Adrenal gland (tissue), 19 donors: ENCODE measurements at places on chromosomes 16 and 17.
A peak's percentile ranks its signal among the peaks of the same experiment; 100 is the strongest.

- no peak overlapping the region for H3K27ac ChIP-seq
- no peak overlapping the region for H3K4me3 ChIP-seq
- no peak for DNase-seq
- H3K27me3 ChIP-seq, result no peaks in the 10 kb centered on the region
These were observed 29.7 kb upstream of the KRT17 start for GRCh38 chr17:41653892-41654677.

DNA sequence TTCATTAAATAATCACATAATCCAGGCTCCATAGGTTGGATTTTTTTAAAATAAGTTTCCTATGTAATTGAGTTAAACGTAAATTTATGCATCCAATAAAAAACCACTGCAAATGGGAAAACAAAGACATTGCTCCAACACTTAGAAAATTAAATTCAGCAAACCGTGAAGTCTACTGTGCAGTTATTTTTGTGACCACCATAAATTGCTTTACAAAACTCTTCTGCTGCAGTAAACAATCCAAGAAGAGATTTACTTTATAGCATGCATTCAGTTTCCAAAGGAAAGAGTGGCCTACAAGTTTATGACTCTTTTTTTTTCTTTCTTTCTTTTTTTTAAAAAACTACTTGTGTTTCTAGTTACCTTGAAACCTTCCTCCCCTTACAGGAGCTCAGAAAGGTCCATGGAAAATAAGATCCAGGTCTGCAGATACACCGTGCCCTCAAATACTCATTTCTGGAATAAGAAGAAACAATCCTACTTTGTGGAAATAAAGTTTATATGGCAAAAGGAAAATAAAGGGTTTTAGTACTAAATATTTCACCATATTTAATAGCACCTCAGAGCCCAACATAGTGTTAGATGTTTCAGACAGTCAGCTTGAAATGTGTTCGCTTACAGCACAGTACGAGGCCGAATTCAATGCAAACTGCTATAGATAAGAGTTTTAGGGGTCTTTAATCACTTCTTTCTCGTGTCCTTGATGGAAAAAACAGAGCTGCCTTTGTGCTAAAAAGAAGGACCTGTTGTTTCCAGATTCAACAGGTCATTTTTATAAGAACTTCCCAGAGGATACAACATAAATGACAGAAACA is 3.2 kb downstream of the HS3ST3A1 start:
- H3K36me3 ChIP-seq, result no peaks in the 10 kb centered on the region
- H3K4me3 ChIP-seq, result no peak overlapping the region
- H3K27me3 ChIP-seq, result peaks cover 48% of the 10 kb centered on the region
- H3K4me1 ChIP-seq, result peaks cover 19% of the 10 kb centered on the region

GRCh38 chr16:8645141-8645521 is 23.6 kb downstream of the METTL22 start:
- H3K4me1 ChIP-seq, result no peaks in the 10 kb centered on the region
- DNase-seq, result no peak
- no peak overlapping the region for H3K27ac ChIP-seq
- no peaks in the 10 kb centered on the region for H3K27me3 ChIP-seq
- H3K36me3 ChIP-seq, result no peaks in the 10 kb centered on the region

DNA sequence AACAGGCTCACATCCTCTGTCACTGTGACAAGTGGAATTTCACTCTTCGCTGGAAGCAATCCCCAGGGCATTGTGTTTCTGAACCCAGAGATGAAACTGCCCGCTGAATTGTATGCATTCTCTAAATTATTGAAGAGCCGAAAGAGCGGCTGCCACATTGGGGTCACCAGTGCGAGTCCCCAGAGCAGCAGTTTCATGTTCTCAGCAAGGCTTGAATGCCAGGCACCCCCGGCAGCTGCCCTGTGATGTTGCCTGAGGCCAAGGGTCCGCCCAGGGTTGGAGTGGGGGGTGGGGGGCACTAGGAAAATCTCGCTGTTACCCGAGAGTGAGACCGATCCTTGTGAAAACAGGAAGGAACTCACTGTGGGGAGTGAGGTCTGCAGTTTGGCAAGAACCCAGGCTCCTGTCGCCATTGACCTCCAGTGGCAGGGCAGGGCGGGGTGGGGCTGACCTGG is 20.7 kb upstream of the BCAR1 start:
- DNase-seq, result no peak
- peaks cover 9% of the 10 kb centered on the region for H3K4me1 ChIP-seq
- no peaks in the 10 kb centered on the region for H3K36me3 ChIP-seq
- peak overlapping the region; percentile 5 for H3K27ac ChIP-seq

DNA sequence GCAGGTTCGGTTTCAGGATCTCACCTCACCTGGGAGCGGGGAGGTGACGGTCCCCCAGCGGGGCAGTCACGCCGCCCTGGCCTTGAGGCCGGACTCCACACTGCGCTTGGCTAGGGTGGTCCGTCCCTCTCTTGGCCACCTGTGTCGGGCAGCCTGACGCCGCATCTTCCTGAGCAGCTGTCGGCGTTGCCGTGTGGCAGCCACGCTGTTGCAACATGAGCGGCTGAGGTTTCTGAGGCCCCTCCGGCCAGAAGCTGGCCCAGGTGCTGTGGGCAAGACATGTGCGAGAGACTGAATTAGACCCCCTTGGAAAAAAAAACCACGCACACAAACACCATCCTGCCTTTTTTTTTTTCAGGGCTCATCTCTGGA is 49.2 kb downstream of the IRF8 start:
- no peak overlapping the region for H3K27ac ChIP-seq
- DNase-seq, result no peak
- H3K27me3 ChIP-seq, result no peaks in the 10 kb centered on the region
- H3K4me1 ChIP-seq, result no peaks in the 10 kb centered on the region
- no peaks in the 10 kb centered on the region for H3K36me3 ChIP-seq

- no peaks in the 10 kb centered on the region for H3K27me3 ChIP-seq
- DNase-seq, result peak; percentile 39
- H3K4me3 ChIP-seq, result no peak overlapping the region
- no peaks in the 10 kb centered on the region for H3K4me1 ChIP-seq
- no peaks in the 10 kb centered on the region for H3K36me3 ChIP-seq
These were observed 43.1 kb upstream of the MYH10 start for GRCh38 chr17:8673612-8674011.

GRCh38 chr16:89202422-89203215 is 2.3 kb upstream of the SLC22A31 start:
- no peaks in the 10 kb centered on the region for H3K36me3 ChIP-seq
- no peak overlapping the region for H3K27ac ChIP-seq
- H3K27me3 ChIP-seq, result peaks cover 40% of the 10 kb centered on the region

DNA sequence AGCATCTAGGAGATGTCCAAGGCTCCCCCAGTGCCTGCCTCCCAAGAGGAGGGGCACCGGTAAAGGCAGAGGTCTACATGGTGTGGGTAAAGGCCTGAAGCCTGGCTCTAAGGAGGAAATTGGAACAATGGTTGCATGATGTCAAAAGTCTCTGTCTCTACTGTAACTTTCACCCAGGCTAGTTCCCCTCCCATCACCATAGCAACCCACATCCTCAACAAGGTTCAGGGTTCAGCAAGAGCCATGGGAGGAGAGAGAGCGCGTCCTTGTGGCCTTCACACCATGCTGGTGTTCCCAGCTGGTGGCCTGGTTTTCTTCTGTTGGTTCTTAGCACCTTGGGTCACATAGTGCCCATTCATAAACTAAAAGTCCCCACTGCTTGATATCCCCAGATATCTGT is 196.7 kb upstream of the CDH5 start:
- no peaks in the 10 kb centered on the region for H3K27me3 ChIP-seq
- no peak overlapping the region for H3K27ac ChIP-seq
- no peak for DNase-seq
- H3K4me1 ChIP-seq, result no peaks in the 10 kb centered on the region
- no peak overlapping the region for H3K4me3 ChIP-seq
- H3K36me3 ChIP-seq, result no peaks in the 10 kb centered on the region

DNA sequence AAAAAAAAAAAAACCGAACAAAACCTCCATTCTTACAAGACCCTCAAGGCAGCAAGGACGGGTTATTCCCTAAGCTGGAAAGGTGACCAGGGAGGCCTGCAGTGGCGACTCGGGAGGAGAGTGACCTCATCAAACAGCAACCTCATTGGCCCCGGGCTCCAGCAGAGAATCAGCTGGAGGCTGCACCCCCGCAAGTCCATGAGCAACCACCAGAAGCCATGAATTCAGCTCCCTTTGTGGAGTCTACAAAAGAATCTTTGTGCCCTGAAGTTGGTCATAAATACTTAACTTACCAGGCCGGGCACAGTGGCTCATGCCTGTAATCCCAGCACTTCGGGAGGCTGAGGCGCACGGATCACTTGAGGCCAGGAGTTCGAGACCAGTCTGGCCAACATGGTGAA is 80.9 kb upstream of the CREBBP start:
- peaks cover 11% of the 10 kb centered on the region for H3K36me3 ChIP-seq
- no peaks in the 10 kb centered on the region for H3K27me3 ChIP-seq
- DNase-seq, result no peak
- no peak overlapping the region for H3K4me3 ChIP-seq
- H3K4me1 ChIP-seq, result peaks cover 9% of the 10 kb centered on the region

GRCh38 chr16:14634389-14634725 is 1.6 kb downstream of the BFAR start:
- H3K27ac ChIP-seq, result no peak overlapping the region
- no peaks in the 10 kb centered on the region for H3K36me3 ChIP-seq
- H3K4me3 ChIP-seq, result no peak overlapping the region
- no peaks in the 10 kb centered on the region for H3K27me3 ChIP-seq
- DNase-seq, result no peak

- H3K4me3 ChIP-seq, result no peak overlapping the region
- peaks cover 34% of the 10 kb centered on the region for H3K4me1 ChIP-seq
- no peaks in the 10 kb centered on the region for H3K27me3 ChIP-seq
- no peak for DNase-seq
- no peak overlapping the region for H3K27ac ChIP-seq
These were observed 62.1 kb downstream of the TOM1L2 start for GRCh38 chr17:17910060-17910459.

DNA sequence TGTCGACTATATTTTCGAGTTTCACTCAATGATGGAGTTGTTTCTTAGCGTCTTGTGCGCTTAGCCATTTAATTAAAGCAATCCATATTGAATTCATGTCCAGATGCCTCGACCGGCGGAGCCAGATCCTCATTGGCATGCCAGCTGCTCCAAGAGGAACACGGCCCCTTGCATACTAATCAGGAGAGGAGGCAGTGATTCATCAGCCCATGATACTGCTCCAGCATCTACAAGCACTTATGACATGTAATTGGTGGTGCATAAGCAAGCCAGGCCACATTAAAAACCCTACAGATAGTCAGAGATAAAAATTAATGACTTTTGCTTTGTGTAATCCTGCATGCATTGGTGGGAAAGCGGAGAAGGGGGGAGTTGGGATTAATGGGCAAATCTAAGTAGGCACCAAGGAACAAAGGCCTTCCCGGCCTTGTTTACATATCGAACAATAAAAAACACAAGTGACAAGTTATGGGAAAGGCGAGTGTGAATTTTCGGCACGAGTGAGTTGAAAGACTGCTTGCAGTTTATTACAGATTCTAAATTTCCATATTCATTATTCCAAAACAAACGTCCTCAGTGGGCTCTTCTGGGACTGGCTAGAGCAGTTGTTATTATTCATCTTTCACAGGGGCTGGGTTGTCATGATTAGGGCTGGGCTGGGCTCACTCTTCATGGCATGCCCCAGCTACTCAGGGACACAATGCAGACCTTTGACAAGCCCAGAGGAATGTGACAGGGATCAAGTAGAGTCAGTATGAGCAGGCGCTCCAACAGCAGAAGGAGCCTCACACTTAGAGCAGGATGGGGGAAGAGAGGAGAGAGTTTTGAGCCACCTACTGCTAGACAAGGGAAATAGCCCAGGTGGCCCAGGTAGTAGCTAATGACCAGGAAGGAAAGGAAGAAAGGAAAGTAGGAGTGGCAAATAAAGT is 281.7 kb upstream of the ZFHX3 start:
- no peaks in the 10 kb centered on the region for H3K36me3 ChIP-seq
- no peak for DNase-seq
- H3K27ac ChIP-seq, result no peak overlapping the region
- H3K4me1 ChIP-seq, result no peaks in the 10 kb centered on the region
